ENCODE measurements at places on chromosomes 5 and 9.
A peak's percentile ranks its signal among the peaks of the same experiment; 100 is the strongest.

DNA sequence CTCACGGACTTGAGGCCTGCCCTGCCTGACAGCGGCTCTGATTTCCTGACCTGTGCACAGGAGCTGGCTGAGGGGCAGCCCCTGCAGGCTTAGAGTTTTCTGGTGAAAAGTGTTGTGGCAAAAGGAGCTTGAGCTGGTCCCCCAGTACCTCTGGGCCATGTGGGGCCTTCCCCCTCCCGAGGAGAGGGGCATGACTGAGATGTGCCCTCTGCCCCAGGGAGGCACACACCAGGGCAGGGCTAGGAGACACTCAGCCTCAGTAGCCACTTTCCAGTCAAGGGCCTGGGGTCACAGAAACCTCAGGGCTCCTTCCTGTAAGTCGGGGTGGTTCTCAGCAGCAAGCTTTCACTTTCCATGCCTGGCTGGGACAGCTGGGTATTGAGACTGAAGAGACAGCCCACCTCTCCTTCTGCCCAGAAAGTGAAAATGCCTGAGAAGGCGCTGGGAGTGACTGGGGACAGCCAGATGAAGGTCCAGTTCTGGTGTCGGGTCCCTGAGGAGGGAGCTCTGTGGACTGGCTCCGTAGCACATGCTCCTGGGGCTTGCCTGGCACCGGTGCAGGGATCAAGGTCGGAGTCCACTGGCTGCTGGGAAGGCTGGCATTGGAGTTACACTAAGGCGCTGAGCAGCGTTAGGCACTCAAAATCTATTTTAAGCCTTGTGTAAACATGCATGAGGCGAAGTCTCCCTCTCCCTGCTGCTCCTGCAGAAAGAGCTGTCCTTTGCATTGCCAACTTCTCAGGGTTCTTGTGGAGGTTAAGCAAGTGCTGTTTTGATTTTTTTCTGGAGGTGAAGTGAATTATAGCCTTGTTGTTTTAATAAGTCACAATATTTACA, 394.9 kb downstream of the GADD45G start:
- peak; percentile 66 for DNase-seq

DNA sequence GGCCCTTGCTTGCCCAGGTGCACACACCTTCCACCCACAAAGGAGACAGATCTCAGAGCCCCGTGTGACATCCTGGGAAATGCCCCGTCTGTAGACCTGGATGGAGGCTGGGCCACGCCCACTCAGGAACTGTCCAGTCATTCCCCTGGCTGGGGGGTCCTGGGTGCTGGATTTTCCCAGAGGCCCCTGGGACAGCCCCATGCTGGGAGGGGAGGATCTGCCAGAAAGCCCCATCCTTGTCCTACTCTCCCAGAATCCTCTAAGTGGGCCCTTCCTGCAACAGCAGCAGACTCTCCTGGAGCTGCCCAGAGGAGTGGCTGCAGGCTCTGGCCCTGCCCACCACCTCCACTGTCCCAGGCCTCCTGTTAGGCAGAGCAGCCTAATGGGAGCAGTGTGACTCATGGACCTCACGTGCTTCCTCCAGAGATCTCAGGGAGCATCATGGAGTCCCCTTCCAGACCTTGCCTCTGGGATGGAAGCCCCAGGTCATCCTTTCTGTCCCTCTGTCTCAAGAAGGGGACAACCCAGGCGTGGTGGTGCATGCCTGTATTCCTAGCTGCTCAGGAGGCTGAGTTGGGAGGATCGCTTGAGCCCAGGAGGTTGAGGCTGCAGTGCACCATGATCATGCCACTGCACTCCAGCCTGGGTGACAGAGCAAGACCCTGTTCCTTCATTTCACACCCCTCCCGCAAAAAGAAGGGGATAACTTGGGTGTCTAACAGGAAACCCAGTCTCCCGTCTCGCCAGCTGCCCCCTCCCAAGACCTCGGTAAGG, 51.7 kb downstream of the JADE2 start:
- no peak for DNase-seq

- no peak for DNase-seq
These were observed 33.2 kb upstream of the ENHO start for GRCh38 chr9:34555936-34556525.

- DNase-seq: no peak
These were observed 73.7 kb upstream of the STK32A start for GRCh38 chr5:147160902-147161700.

DNA sequence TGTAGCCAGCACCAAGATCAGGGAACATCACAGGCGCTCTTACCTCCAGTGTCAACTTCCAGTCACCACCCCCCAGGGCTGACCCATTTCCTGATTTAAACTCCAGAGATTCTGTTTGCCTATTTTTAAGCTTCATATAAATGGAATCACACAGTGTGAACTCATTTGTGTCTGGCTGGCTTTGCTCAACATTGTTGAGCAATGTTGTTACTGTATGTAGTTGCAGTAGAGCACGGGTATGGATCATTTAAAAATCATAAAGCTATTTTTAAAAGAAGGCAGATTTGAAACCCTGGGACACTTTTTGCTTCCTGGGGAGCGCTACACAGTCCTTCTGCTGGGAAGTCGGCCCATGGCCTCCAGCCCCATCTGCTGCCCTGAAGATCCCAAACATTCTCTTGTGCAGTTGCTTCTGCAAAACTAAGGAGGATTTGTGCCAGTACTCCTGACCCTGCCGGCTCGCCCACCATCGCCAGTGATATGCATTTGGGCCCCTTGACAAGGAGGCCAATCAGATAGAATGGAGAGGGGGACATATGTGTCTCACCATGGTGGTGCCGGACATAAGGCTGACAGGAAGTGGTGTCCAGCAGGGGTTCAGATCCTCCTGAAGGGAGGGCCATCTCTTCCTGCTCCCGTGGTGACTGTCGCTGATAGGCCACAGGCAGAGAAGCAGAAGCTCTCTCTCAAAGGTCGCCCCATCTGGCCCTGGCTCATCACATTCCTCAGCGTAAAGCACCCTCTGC, 13.3 kb downstream of the DCANP1 start:
- DNase-seq: no peak

- DNase-seq: no peak
These were observed 52.8 kb downstream of the RICTOR start for GRCh38 chr5:39021413-39021812.

Measured in activated naive CD4-positive, alpha-beta T cell treated with anti-CD3 and anti-CD28 coated beads, Interleukin-2, amount 50 U/mL, for 16 hours (primary cell).